ENCODE measurements at places on chromosomes 6 and 20. TPM values are rescaled to one million over a fixed set of nuclear protein-coding genes. Genes with fewer than 3 reads are reported as not detected.

GRCh38 chr6:168232062-168232461 is 87.5 kb downstream of the DACT2 start:
- DNase-seq: no peak

DNA sequence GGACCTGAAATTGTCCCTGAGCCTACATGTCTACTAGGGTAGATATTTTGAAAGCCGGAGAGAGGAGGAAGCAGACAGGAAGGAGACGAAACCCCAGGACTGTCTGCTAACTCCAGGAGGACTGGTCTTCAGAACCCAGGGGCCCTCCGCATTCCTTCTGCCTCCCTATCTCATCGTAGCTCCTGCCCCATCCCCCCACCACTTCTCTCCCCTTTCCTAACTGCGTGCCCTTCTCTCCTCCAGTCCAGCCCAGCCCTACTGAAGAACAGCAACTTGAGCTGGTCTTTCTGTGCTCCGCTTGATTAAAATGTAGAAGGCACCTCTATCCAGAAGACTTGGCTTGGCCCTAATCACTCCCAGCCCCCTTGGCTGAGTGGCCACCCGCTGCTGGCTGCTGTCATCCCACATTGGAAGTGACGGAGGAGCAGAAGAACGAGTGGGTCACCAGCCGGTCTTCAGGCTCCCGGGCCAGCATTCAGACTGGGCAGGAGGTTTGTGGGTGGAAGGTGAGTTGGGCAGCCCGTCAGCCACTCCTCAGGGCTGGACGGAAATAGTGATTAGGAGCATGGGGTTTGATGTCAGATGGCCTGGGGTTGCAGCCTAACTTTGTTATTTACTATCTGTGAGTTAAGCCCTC is 28.8 kb upstream of the ANGPT4 start:
- no peak for DNase-seq

DNA sequence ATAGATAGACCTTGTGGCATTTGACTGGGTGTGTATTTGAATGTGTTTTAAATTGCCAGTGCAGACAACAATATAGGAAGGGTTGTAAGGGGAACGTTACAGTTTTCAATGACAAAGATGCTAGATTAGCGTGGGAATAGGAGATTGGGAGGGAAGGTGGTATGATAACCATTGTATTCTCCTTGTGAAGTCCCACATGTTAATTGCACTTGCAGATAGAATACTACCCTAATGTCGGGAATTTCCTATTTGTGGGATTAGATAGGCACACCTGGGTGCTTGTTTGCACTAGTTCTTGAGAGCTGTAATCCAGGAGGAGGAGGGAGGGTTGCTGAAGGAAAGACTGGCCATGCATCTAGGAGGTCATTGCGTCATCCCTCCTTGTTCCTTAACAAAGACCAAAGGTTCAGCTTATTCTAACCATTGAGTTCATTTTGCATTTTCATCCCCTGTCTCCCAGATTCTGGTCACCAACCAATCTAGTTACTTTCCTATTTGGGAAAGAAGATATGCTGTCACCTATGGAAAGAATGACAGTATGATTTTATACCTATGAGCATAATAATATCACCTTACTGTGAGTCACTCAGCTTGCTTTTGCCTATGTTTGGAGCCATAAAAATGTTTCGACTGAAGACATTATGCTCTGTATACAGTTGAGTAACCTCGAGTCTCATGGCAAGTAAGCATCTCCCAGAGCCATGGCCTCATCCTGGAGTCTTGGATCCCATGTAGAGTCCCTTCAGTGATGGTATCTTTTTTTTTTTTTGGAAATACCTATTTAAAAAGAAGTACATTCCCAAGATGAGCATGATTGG is 201.5 kb downstream of the DTNBP1 start:
- no peak for DNase-seq

DNA sequence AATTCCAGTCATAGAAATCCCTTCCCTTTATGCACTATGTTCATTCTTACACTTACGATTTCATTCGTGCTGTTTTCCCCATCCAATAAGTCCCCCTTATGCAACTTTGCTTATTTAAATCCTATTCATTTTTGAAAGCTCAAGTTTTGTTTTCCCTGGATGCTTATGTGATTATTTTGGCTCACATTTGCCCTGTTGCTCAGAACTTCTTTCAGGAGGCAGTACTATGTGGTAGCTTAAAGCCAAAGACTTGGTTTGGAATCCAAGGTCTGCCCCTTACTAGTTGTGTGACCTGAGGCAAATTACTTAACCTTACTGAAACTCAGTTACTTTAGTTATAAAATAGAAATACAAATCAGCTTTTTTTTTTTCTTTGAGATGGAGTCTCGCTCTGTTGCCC is 59.6 kb downstream of the MOXD1 start:
- no peak for DNase-seq

GRCh38 chr20:8490076-8490830 is 358.2 kb downstream of the PLCB1 start:
- DNase-seq: no peak

DNA sequence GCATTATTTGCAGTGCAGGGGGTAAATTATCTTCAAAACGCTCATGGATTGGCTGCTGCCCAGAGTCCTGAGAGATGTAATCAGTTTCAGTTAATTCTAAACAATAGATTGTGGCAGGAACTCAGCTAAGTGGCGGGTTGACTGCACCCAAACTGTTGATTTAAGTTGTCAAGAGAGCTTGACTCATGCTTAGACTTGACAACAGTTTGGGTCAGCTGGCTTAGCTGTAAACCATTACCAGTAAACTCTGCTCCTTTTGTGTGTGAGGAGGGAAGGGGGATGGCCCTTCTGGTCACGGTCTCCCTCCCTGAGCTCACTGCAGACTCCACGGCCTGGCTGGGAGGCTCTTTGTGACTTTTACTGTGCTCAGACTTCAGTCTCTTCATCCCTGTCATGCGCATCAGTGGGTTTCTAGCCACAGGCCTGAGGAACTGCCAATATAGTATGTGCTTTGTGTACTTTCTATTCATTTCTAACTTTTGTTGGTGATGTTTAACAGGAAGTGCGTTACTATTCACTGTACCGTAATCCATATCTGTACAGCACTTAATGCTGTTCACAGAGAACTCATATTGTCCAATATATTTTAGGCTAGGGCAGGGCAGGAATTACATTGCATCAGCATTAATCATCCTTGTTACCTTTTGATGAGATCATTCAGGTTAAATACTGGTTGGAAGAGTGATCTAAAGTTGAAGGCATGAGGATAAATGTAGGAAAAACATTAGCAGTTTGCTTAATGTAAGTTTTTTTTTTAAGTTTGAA is 488.3 kb downstream of the CDKAL1 start:
- DNase-seq: no peak

- DNase-seq: no peak
Measured at GRCh38 chr6:71474942-71475341, 186.3 kb downstream of the OGFRL1 start.

DNA sequence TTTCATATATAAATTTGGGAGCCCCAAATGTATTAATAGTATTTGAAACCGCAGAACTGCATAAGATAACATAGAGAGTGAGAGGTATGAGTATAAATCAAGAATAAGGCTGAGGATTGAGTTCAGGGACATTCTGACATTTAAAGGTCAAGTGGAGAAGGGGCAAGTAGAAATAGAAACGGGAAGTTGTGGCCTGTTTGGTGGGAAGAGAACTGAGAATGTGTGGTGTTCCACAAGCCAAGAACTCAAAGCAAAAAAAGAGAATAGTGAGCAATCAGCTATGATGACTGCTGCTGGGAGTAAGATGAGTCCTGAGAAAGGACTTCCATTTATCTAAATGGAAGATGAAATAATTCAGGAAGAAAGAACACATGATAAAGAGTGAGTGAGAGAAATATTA is 418.4 kb downstream of the CD109 start:
- no peak for DNase-seq

DNA sequence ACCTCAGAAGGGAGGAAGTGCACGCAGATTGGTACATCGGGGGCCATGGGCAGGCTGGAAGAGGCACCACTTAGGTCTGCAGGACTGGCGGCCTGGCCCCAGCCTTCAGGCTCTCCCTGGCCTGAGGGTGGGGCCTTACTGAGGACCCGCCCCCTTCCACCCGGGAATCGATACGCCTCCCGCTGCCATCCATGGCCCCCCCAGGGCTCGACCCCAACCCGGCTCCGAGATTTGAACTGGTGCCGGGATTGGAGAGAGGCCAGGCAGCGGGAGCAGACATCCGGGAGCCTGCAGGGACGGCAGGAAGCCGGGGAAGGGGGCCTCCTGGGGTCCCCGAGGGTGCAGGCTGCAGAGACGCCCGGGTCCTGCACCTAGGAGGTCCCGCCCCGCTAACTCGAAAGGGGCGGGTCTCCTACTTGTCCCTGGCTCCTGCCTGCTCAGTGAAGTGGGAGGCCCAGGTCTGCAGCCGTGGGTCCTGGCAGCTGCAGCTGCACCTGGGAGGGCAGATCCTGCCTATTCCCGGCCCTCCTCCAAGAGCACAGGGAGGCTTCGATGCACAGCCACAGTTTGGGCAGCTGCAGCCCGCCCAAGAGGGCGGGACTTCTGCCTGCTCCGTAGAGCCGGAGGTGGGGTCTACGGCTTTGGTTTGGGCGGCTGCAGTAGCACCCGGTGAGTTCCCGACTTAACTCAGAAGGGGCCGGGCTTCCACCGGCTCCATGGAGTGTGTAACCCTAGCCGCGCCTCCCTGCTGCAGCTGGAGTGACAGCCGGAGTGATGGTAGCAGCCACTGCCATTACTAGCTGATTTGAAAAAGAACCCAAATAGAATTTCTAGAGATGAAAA is 35.2 kb upstream of the TBC1D22B start:
- peak; percentile 79 for DNase-seq

DNA sequence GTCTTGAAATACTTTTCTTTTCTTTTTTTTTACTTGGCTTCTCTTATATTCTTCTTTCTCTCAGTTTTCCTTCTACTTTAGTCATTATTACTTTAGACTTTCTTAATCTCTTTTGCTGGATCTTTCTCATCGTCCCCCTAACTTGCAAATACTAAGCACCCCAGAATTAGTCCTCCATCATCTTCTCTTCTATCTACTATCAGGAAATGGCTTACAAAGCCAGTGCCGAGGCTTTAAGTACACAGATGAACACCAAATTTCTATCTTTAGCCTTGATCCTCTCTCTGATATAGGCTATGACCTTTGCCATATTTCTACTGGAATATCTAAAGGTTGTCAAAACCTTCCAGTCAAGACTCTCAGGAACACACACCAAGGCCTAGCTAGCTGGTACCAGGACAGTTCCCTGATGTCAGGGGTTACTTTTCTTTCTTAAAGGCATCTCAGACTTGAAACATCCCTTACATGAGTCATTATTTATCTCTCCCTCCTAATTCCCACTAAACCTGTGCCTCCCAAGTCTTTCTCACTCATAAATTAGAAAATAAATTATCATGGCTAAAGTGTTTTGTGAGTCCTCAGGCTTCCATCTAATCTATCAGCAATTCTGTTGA is 278.6 kb upstream of the TCF21 start:
- DNase-seq: no peak

DNA sequence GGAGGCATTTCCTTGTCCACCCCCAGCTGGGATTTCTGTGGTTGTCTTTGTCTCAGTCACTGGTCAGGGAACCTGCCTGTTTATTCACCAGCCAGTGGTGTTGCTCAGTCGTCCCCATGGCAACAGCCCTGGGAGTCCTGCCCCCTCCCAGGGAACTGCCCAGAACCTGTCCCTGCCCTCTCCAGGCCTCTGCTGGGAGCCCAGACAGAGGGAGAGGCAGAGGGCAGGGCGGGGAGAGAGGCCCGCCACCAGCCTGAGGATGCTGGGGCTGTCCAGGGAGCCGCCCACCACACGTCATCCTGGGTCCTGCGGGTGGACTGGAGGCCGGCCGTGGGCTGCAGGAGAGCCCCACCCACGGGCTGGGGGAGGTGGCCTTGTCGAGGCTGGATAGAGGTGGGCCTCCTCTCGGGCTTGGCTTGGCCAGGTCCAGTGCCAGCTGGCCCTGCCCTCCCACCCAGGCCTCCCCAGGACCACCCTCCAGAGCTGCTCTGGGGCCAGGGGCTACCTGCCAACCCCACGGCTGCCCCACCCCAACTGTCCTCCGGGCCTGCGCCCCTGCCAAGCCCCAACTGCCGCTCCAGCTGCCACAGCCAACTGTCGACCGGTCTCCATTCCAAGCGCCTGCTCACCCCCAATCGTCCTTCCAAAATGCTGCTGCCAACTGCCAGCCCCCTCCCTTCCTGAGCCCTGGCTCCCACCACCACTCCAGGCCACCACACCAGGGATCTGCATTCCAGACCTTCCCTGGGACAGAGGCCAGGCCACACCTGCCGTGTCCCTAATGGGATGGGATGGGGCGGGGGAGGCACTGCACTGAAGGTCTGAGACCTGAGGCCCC is 4.2 kb upstream of the ZBTB46 start:
- DNase-seq: peak; percentile 87

DNA sequence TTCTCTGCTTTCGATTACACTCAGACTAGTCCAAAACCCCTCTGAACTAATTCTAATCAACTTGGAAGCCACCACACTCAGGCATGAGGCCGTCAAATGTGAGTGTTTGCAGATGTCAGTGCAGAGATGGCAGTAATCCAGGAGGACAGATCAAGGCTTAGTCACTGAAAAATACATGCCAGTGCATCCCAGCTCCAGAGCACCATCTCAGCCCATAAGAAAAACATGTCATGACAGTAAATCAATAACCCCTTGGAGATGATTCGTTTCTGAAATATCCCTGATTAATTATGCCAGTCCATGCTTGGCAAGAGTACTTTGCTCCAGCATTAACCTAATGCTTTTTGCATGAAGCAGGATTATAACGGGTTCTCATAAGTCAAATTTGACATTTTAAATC is 179.5 kb downstream of the ADAT2 start:
- no peak for DNase-seq

- DNase-seq: no peak
Measured at GRCh38 chr6:16564436-16564835, 196.8 kb downstream of the ATXN1 start.

DNA sequence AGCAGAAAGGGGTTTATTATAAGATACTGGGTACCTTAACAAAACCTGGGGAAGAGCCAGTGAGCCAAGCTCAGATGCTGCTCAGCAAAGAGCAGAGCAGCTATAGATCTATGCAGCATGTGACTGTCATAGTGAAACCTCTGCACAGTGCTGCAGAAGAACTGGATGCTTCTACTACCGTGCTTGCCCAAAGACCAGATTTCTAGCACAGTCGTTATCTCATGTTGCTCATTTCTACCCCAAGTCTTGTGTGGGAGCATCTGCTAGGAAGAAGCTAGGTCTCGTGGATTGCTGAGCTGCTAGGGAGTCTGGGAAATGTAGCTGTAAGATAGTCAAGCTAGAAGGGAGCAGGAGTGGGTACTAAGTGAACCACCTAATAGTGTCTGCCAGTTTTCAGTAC is 31.7 kb upstream of the GNRH2 start:
- DNase-seq: no peak

The CHRNA4 gene
- 0.41 TPM for total RNA-seq

The CEP162 gene
- total RNA-seq: 2.4 TPM

The HUS1B gene
- total RNA-seq: 0.22 TPM

The GCNT2 gene
- total RNA-seq: 12.4 TPM

The CARMIL1 gene
- total RNA-seq: 0.85 TPM

The COL12A1 gene
- total RNA-seq: 5.9 TPM

The MDFI gene
- total RNA-seq: 3.0 TPM

The PTGIS gene
- total RNA-seq: 17.2 TPM

The BTN1A1 gene
- not detected for total RNA-seq

The MOG gene
- not detected for total RNA-seq

The FBXO9 gene
- 47.7 TPM for total RNA-seq
